ENCODE measurements at places on chromosomes 16 and 17.

DNA sequence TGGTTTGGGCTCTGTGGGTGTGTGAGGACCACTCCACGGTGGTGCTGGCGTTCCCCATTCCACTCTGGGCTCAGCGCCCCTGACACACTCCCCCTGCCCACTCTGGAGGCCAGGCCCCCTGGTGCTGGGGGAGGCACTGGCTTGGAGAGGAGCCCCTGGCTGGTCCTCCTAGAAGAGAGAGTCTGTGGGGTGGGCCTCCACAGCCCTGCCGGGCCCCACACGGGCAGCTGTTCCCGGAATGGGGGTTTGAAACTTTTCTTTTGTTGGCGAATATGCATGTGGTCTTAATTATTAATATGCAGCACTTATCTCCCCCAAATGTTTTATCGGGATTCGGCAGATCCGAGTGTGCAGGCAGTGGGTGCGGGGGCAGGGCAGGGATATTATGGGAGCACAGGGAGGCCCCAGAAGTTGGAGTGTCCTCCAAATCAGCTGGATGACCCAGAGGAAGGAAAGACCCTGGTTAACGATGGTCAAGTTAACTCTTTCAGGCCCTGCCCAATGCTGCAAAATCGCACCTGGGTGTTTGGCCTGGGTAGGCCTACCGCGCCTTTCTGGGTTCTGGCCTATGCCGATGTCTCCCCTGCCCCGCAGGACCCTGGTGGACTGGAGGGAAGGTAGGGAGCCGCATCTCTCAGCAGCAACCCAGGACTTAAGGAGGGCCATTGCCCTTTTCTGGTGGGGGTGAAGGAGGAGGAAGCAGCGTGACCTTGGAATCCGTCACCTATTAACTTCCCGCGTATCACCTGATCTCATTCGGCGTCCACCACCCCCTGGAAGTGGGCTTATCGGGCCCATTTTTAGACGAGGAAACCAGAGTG lies 36.0 kb downstream of the TMEM235 start:
- DNase-seq, result no peak

DNA sequence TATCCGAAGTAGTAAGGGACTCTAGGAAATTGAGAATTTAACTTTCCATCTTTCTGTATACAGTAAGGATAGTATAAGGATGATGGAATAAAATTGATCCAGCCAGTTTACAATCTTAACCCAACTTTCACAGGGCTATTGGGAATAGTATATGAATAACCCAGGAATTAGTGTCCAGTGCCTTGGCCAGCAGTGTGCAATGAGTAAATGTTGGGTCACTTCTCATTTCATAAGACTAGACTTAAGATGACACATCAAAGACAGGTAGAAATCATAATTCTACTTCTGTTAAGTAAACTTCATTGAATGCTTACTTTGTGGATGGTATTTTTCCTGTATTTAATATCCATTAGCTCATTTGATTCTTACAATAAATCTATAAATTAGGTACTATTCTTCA lies 949.6 kb upstream of the GOT2 start:
- DNase-seq, result no peak

GRCh38 chr17:61496174-61496956 lies 44.1 kb downstream of the TBX4 start:
- no peak for DNase-seq

DNA sequence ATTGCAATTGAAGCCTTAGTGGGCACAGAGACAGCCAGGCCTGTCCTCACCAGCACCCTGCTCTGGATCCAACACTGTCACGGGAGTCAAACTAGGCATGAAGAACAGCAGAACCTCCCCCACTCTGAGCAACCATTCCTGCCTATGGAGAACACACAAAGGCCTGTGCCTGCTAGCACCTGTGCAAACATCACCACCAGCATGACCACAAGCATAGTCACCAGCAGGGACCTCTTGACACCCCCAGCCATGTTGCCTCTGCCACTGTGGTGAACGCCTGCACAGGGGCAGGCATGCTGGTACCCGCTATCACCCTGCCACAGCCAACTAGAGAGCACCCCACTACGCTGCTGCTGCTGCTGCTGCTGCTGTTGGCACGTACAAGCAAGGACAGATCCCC lies 51.7 kb downstream of the CMC2 start:
- no peak for DNase-seq

DNA sequence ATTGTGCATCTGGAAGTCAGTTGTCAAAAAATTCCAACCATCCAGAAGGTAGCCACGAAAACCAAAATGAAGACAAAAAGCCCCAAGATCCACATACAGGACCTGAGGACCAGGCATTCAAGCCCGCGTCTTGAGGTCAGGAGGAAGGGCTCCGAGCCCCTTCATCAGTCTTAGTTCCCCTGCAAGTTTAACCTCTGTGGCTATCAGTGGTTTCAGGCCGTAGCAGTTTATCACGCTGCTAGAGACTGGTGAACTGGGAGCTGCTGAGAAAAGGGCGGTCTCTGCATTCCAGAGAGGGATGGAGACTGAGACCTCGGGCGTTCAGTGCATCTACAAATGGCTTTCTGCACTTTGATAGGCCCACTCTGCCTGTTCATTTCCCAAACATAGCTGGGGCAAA lies 70.6 kb downstream of the IRF8 start:
- no peak for DNase-seq

- DNase-seq, result no peak
These were observed 193.8 kb downstream of the SNX29 start for GRCh38 chr16:12170103-12171040.

GRCh38 chr16:58422809-58423208 lies 30.5 kb downstream of the GINS3 start:
- no peak for DNase-seq

DNA sequence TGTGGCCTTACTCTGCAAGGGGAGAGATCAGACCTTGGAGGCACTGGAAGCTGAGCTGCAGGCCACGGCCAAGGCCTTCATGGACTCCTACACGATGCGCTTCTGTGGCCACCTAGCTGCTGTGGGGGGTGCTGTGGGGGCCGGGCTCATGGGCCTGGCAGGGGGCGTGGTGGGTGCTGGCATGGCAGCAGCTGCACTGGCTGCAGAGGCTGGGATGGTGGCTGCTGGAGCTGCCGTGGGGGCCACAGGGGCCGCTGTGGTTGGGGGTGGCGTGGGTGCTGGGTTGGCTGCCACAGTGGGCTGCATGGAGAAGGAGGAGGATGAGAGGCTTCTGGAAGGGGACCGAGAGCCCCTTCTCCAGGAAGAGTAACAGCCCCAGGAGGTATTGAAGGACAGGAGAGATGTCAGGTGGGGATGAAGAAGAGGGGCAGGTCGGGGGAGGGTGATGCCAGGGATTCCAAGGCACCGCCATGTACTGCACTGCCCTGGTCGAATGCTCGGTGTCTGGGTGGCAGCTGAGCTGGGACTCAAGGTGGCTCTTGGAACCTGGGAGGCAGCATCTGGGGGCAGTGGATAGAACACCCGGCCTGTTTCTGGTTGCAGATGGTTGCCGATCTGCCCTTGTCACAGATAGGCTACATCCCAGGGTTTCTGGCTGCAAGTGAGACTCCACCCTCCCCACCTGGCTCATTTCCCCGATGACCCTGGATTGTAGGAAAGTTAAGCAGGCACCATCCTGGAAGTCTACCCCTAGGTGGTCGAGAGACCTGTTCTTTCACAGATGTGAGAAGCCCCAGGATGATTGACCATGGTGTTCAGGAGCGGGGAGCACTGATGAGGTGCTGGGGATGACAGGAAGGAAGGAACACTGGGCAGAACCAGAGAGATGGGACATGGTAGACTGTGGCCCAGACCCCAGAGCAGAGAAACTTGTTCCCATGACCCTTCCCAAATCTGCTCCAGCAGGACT lies 5.1 kb downstream of the RNF112 start:
- no peak for DNase-seq

DNA sequence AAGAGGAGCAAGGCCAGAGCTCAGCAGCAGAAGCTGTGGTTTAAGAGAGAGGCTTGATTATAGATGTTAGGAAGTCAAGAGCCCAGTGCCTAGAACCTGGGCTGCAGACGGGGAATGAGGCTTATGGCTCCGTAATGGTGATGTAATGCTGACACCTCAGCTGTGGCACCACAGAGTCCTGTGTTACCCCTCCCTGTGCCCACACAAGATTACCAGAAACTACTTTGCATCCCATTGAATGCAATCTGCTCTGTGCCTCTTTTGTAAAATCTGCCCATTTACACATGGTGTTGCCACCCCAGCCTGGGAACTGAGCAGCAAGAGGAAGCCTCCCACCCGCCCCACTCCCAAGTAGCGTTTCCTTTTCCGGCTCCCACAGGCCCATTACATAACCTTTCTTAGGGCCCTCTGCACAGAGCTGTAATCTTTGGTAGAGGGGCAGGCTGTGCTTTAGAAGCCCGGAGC lies 57.0 kb downstream of the PITPNC1 start:
- no peak for DNase-seq

DNA sequence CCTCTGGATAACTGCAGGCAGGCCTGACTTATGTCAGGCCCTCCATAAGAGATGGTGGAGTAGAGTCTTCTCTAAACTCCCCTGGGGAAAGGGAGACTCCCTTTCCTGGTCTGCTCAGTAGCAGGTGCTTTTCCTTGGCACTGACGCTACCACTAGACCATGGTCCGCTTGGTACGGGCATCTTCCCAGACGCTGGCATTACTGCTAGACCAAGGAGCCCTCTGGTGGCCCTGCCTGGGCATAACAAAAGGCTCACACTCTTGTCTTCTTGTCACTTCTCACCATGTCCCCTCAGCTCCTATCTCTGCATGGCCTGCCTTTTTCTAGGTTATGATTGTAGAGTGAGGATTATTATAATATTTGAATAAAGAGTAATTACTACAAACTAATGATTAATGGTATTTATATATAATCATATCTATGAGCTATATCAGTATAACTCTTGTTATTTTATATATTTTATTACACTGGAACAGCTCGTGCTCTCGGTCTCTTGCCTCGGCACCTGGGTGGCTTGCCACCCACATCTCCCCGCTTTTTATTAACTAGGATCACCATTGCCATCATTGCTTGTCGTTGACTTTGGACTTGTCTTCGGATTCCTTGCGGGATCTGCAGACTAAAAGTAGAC lies 59.8 kb upstream of the ARL4D start:
- DNase-seq, result peak; percentile 40

GRCh38 chr17:30382345-30382744 lies 3.6 kb downstream of the CPD start:
- DNase-seq, result no peak

GRCh38 chr17:57985675-57985974 lies 2.4 kb downstream of the VEZF1 start:
- peak; percentile 62 for DNase-seq

- DNase-seq, result no peak
These were observed 92.4 kb upstream of the CDC42EP4 start for GRCh38 chr17:73404246-73404645.

DNA sequence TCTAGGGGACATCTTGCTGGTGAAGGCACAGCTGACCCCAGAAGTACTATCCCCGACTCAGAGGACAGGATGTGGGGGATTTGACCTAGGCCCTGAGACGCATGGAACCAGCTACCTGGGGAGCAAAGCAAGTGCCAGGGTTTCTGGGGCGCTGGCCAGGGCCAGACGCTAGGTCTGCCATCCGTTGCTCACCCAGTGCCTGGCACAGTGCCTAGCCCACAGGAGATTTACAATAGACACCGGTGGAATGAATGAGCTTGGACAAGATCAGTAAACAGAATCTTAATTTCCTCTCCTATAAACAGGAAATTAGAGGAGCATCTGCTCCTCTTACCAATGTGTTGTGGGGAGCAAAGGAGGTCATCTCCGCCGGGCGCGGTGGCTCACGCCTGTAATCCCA lies 5.0 kb downstream of the RPRML start:
- no peak for DNase-seq

DNA sequence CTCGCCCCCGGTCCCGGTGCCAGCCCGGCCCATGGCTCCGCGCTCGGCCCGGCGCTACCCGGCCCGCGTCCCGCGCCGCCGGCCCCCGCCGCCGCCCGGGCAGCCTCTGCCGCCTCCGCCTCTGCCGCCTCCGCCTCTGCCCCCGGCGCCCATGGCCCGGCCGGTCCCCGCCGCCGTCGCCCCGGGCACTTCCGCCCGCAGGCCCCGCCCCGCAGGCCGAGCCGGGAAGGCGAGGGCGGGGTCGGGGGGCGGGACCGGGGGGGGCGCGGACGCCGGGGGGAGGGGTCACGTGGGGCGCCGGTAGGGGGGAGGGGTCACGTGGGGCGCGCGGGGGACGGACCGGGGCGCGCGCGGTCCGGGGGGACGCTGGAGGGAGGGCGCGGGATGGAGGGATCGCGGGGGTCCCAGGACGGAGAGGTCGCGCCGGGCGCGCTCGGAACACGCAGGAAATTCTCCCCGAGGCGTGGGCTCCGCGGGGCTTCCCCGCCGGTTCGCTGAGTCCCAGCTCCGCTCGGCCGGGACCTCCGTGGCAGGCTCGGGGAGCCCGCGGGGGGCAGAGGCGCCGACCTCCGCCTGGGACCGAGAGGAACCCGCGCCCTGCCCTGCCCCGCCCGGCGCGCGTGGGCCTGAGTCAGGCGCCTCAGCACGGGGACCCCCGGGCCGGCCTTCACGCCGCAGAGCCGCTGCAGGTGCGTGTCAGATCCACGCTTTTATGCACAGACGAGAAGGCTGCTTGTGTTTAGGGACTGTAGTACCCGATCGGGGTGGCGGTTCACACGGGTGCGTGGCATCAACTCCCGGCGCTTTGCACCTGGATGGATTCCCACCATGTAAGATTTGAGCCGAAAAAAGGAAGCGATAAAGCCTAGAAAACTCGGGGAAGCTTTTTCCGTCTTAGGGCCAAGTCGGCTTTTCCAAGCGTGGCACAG lies at the start of gene PGAP6:
Gene PGAP6 (minus strand): TSS at position 190 of the 929 bp plus-strand sequence. CDS start 157 bp downstream, at position 33.
- DNase-seq, result no peak

GRCh38 chr17:81528651-81529436 lies 667 bp downstream of the FSCN2 start:
- no peak for DNase-seq

- DNase-seq, result no peak
These were observed 13.1 kb downstream of the SLC38A8 start for GRCh38 chr16:84029297-84030047.

DNA sequence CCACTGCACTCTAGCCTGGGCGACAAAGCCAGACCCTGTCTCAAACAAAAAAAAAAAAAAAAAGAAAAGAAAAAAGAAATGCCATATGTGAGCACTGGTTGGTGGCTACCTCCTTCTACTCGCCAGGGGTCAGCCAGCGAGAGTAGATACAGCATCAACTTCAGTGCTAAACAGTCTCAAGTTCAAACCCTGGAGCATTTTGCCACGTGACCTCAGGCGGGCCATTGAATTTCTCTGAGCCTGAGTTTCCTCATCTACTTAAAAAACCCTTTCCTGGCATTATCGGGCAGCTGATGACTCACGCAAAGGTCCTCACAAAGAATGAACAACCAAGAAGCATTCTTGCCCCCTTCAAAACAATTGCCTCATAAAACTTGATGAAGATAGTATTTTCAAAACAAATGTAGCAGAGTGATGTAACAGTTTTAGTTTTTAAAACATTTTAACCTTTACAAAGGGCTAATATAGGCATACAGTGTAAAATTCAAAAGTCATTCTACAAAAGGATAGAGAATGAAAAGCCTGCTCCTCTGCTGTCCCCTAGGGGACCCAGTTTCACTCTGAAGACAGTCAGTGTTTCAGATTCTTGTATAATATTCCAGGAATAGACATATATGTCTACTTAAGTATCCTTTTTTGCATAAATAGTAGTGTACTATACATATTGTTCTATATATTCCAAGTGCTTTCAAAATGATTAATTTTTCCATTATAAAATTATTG lies 28.4 kb downstream of the DNAH2 start:
- DNase-seq, result peak; percentile 56

All from RCC 7860 (cell line).